Activated B cell treated with CpG ODN at 0.5 μM for 24 hours (primary cell): ENCODE measurements at places on chromosomes 4 and X.

DNA sequence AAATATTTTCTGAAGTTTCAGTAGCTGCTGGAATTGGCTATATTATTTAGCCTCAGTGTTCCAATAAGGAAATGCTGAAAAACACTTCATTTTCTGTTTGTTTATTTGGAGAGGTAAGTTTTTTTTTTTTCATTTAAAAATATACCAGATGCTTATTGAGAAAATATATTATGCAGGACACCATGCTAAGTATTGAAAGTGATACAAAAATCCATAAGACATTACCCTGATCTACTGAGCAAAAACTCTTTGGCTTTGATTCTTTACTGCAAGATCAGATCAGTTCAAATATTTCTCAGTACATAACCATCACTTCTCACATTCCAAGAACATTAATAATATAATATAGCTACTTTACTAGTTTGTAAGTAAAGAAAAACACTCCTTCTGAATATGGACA lies 123.4 kb upstream of the PACRGL start:
- H3K4me1 ChIP-seq: no peaks in the 10 kb centered on the region
- H3K27me3 ChIP-seq: no peaks in the 10 kb centered on the region
- H3K36me3 ChIP-seq: no peaks in the 10 kb centered on the region
- no peak overlapping the region for H3K4me3 ChIP-seq

DNA sequence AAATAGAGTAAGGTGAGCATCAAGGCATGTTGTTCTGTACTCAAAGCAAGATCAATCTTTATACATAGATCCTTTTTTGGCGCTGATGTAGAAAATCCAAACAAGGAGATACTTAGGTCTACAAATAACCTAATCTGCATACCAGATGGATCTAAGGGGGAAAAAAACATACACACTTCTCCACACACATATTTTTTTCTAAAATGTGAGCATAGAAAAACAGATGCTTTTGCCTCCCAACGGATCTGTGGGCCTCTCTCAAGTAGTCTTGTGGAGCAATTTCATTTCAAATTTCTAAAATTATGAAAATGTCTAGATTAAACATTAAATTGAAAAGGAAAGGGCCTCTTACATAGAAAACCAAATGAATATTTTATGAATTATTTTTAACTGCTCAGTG lies 166.1 kb downstream of the GRIA3 start:
- no peaks in the 10 kb centered on the region for H3K36me3 ChIP-seq
- no peak overlapping the region for H3K4me3 ChIP-seq
- no peak overlapping the region for H3K27ac ChIP-seq
- H3K4me1 ChIP-seq: no peaks in the 10 kb centered on the region
- DNase-seq: no peak
- H3K27me3 ChIP-seq: peaks cover 2% of the 10 kb centered on the region

- H3K36me3 ChIP-seq: peaks cover 5% of the 10 kb centered on the region
- H3K27me3 ChIP-seq: no peaks in the 10 kb centered on the region
- DNase-seq: no peak
Observed at GRCh38 chrX:118520216-118521206, 24.9 kb downstream of the DOCK11 start.

DNA sequence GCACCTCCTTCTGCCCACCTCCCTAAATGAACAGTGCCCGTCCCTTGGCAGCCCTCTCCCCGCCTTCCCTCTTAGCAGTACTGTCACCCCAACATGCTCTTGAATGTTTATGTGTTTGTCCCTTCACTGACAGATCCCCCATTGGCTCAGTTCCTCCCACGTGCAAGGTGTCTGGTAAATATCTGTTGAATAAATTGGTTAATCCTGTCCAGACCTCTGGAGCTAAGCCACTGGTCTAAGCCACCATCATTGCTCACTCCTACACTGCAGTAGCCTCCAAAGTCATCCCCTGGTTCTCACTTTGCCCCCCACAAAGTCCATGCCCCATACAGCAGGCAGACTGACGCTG lies 26.1 kb upstream of the MAN2B2 start:
- H3K36me3 ChIP-seq: no peaks in the 10 kb centered on the region
- H3K27me3 ChIP-seq: peaks cover 22% of the 10 kb centered on the region
- no peak overlapping the region for H3K4me3 ChIP-seq

DNA sequence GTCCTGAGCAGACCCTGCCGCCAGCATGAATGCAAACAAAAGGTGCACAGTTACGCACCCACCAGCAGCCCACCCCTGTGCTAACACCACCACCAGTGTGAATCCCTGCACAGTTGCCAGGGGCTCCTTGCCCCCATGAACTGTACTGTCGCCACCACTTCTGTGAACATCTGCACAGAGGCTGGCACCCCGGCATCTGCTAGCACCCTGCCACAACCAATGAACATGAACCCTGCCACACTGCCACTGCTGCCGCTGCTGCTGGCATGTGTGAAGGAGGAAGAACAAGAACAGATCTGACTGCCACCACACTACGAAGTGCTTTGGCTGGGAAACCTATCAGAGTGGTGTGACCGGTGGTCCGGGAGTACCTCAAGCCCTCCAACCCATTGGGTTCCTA lies 261.3 kb downstream of the PARM1 start:
- H3K27me3 ChIP-seq: peaks cover 6% of the 10 kb centered on the region
- no peaks in the 10 kb centered on the region for H3K36me3 ChIP-seq
- no peak overlapping the region for H3K27ac ChIP-seq
- no peak overlapping the region for H3K4me3 ChIP-seq
- DNase-seq: no peak

DNA sequence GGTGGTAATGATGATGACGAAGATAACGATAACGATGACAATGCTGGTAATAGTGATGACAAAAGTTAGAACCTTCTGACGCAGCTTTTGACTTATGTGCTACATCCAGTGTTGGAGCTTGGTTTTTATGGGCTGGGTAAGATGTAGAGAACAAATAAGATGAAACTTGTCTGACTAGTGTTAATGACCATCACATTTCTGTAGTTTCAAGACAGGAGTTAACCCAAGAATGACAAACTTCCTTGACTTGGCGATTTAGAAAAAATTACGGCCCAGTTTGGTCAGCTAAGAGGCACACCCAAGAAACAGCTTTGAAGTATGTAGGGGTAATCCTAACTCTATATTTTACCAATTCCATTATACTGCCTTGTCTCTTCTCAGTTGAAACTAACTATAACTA lies at the start of gene TMPRSS11B:
TMPRSS11B (minus strand) TSS at position 101 of the 400 bp plus-strand sequence. CDS start 136 bp downstream, outside the sequence.
- H3K4me3 ChIP-seq: no peak within 1 kb of the TSS
- no peak for DNase-seq
- no peak within 1 kb of the TSS for H3K27ac ChIP-seq
- H3K27me3 ChIP-seq: no peaks in the 10 kb centered on the region
- H3K4me1 ChIP-seq: no peaks in the 10 kb centered on the region
- H3K36me3 ChIP-seq: no peaks in the 10 kb centered on the region

DNA sequence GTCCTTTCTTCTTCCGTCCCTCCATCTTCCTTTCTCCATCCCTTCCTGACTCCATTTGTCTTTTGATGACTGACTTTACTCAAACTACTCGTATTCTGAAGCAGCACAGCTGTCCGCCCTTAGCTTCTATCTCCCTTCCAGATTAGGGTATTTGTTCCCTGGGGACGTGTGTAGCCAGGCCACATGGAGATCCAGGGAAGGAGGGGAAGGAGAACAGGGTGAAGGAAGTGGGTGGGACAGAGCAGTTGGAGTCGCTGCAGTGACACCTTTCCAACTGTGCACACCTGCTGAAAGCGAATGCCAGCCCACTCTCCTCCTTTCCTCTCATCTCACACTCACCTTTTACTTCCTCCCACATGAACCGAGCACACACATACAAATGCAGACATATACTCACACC lies 323.8 kb downstream of the DCTD start:
- no peaks in the 10 kb centered on the region for H3K4me1 ChIP-seq
- no peak overlapping the region for H3K27ac ChIP-seq
- H3K36me3 ChIP-seq: no peaks in the 10 kb centered on the region
- no peaks in the 10 kb centered on the region for H3K27me3 ChIP-seq
- DNase-seq: no peak

- H3K27ac ChIP-seq: peak overlapping the region; percentile 89
- no peak for DNase-seq
- no peaks in the 10 kb centered on the region for H3K27me3 ChIP-seq
- H3K4me3 ChIP-seq: peak overlapping the region; percentile 58
- H3K4me1 ChIP-seq: peaks cover 55% of the 10 kb centered on the region
Observed at GRCh38 chrX:9676738-9677097, 88.9 kb downstream of the GPR143 start.

DNA sequence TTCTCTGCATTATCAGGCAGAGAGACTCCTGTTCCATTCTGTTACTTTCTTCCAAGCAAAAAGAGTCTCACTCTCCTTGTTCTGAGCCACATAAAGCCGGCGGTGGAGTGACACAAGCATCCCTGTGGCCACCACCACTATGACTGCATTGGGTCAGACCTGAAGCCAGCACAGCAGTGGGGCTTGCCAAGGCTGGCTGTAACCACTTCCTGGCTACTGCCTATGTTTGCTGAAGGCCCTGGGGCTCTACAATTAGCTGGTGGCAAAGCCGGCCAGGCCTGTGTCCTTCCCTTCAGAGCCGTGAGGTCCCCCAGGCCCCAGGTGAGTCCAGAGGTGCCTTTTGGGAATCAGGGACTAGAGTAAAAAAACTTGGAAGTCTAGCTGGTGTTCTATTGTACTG lies 31.8 kb downstream of the PLAC8 start:
- H3K4me3 ChIP-seq: no peak overlapping the region
- peak overlapping the region; percentile 90 for H3K27ac ChIP-seq
- DNase-seq: no peak
- H3K27me3 ChIP-seq: no peaks in the 10 kb centered on the region

DNA sequence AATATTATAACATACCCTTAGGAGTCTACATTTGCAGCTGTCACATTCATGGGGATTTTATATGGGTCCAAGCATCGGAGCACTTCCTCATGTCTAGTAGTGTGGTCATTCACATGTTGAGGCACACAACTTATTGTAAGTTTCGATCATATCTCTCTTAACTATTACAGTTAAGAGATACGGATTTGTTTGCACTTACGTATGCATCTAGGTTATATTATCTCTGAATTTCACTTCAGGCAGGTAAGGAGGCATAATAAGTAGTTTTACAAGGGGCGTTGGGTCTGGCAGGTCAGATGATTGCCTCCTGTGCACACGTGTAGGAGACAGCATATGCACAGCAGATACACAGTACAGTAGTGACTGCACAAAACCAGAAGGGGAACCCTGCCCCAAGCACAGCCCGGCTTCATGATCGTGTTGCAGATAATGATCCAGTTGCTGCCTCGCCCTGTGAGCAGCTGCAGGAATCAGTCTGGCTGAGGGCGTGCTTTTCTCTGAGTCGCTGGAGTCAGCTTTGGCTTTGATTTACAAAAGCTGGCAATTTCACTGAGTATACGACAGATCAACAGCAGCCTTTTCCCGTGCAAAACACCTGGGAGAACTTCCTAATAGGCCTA lies 302.9 kb upstream of the GATB start:
- no peak overlapping the region for H3K27ac ChIP-seq
- H3K27me3 ChIP-seq: peaks cover 3% of the 10 kb centered on the region
- DNase-seq: no peak
- H3K36me3 ChIP-seq: no peaks in the 10 kb centered on the region
- no peaks in the 10 kb centered on the region for H3K4me1 ChIP-seq

- peaks cover 13% of the 10 kb centered on the region for H3K4me1 ChIP-seq
- no peak for DNase-seq
- no peak overlapping the region for H3K27ac ChIP-seq
Observed at GRCh38 chrX:111662292-111662691, 18.7 kb upstream of the ALG13 start.

DNA sequence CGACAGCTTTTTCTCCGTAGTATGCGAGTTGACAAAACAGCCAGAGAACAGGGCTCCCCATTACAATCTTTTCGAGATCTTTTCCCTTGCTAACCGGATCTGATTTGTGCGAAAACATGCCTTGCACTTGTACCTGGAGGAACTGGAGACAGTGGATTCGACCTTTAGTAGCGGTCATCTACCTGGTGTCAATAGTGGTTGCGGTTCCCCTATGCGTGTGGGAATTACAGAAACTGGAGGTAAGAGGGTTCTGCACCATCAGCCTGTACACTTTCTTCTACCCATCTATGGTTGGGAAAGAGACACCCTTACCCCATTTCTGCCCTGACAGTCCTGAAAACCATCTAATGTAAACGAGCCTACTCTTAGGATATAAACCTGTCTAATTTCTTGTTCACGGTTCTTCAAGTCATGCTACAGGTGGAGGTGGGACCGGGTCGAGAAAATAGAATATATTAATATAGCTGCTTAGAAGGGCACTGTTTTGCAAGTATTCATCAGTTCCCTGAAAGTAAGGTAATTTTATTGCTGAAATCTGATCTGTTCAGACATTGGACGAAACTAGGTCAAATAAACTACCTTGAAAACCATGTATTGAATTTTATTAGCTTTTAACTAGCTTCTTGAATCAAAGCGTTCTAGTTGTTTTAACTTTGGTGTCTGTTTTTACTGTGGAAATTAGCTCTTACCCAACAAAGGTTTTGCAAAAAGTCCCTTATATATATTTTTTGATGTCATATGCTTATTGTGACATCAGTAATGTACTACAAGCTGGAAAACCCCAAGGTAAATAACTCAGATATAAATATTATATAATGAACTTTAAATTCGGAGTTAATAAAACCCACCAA lies 869 bp downstream of the TMEM184C start:
- H3K36me3 ChIP-seq: peaks cover 35% of the 10 kb centered on the region
- H3K27ac ChIP-seq: peak overlapping the region; percentile 96
- no peak for DNase-seq
- H3K4me3 ChIP-seq: peak overlapping the region; percentile 98
- H3K27me3 ChIP-seq: peaks cover 2% of the 10 kb centered on the region

GRCh38 chr4:70538869-70539268 lies 20.5 kb downstream of the AMTN start:
- no peaks in the 10 kb centered on the region for H3K4me1 ChIP-seq
- H3K27me3 ChIP-seq: peaks cover 5% of the 10 kb centered on the region
- no peak overlapping the region for H3K27ac ChIP-seq
- H3K4me3 ChIP-seq: no peak overlapping the region
- no peak for DNase-seq

- DNase-seq: no peak
- no peak overlapping the region for H3K27ac ChIP-seq
- no peaks in the 10 kb centered on the region for H3K4me1 ChIP-seq
- no peaks in the 10 kb centered on the region for H3K27me3 ChIP-seq
Observed at GRCh38 chr4:22334155-22334554, 181.7 kb downstream of the ADGRA3 start.

GRCh38 chr4:173357939-173358338 lies 12.8 kb upstream of the SAP30 start:
- H3K36me3 ChIP-seq: no peaks in the 10 kb centered on the region
- H3K4me3 ChIP-seq: no peak overlapping the region
- no peak overlapping the region for H3K27ac ChIP-seq
- peaks cover 3% of the 10 kb centered on the region for H3K27me3 ChIP-seq
